ENCODE measurements at places on chromosomes 16 and 17.
A peak's percentile ranks its signal among the peaks of the same experiment; 100 is the strongest.

DNA sequence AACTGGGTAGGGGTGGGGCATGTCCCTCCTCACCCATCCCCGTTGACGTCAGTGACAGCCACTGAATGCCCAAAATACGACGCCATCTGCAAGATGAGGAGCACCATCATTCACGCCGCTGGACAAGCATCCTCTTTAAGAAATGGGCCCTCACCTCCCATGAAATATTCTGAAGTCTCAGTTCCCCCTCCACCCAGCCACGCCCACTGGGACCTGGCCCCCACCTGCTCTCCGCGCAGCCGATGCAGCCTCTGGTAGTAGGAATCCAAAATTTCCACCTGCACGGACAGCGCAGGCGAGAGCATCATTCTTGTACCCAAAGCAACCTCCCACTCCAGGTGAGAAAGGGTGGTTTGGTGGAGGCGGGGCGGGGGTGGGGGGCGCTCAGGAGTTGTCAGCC is 5.6 kb downstream of the ITGA2B start:
- no peak for DNase-seq

DNA sequence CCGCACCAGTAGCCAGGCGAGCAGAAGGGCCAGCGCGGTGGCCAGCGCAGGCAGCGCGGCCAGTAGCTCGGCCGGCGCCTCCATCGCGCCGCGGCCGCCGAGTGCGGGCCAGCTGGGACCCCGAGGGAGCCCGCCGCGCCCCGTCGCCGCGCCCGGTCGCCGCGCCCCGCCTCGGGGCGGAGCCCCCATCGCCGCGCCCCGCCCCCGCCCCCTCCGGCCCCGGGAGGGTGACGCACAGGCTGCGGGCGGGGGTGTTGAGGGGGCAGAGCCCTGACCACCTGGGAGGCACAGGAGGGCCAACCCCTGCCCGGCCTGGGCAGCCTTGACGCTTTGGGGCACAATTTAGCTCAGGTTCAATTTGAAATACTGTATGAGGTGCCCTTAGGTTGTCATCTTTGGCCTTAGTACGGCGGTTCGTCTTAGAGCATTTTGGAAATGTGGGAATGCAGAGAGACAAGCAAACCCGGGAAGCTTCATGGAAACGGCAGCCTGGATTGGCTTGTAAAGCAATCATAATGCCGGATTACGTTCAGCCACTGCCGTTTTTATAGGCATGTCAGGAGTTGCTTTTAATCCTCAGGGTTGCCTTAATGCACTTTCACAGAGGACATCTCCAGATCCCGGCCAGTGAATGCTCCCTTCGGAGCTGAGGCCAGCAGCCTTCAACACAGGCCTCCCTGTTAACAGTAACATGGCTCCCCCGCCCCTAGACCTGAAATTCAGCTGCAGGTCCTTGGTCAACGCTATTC is at the start of gene MXRA7:
Gene MXRA7 (minus strand): TSS at position 103 of the 749 bp plus-strand sequence. CDS start 19 bp downstream, at position 84.
- DNase-seq = peak; percentile 50

- DNase-seq = no peak
Observed at GRCh38 chr16:19898924-19899604, 14.4 kb upstream of the GPRC5B start.

- DNase-seq = no peak
Observed at GRCh38 chr16:48556913-48557351, 53.0 kb downstream of the N4BP1 start.

DNA sequence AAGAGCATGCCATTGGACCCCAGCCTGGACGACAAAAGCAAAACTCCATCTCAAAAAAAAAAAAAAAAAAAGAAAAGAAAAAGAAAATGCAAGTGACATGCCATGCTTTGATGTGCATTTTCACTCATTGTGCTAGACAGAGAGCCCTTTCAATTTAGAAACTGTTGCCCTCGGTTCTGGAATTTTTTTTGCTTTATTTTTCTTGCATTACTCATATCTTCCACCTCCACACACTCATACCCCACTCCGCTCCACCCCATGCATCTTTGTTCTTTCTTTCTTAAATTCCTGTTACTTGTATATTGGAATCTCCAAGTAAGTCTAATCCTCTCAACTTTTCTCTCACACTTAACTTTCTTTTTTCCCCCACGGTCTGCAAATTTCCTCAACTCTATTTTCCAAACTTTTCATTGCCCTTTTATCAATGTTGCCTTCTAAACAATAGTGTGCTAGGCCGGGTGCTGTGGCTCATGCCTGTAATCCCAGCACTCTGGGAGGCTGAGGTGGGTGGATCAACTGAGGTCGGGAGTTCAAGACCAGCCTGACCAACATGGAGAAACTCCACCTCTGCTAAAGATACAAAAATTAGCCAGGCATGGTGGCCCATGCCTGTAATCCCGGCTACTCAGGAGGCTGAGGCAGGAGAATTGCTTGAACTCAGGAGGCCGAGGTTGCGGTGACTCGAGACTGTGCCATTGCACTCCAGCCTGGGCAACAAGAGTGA is 16.8 kb upstream of the SUZ12 start:
- DNase-seq = no peak

DNA sequence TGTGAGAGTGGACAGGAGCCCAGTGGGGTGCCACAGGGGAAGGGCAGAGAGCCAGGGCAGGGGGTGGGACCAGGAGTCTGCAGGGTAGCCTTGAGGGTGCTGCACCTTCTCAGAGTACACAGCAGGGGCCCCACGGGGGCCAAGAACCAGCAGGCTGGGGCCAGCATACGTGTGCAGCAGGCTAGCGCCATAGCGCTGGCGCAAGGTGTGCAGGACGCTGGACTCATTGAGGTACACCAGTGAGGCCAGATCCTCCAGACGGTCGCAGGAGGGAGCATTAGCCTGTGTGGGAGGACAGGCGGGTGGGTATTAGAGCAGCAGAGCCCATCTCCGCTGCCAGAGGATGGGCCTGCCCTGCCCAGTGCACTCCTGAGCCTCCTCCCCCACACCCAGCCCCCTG is 58.8 kb downstream of the MYO18A start:
- no peak for DNase-seq

GRCh38 chr16:47299587-47299986 is 155.8 kb upstream of the NETO2 start:
- DNase-seq = no peak

DNA sequence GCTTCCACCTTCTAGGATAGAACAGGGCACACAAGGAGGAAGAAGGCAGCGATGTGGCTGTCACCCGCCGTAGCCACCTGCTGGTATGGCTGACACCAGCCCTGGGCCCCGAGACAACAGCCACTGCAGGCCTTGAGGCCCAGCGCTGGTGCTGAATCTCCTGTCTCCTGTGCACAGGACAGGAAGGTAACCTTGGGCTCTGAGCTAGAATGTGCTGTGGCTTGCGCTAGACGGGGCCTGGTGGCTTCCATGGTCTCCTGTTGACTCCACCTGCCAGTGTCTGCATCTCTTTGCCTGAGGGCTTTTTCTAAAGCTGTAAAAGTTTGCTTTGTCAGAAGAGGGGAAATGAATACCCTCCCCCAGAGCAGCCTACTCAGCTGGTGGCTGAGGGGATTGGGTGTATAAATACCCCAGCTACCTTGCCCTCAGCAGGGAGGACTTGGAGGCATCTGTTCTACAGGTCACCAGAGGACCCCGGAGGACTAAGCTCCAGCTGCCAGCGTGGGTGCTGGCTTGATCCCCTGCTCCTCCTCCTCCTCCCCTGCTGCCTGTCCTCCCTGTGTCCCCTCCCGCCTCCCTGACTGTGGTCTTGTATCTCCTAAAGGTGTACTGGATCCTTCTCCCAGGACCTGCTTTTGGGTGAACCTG is 76.1 kb upstream of the SDK2 start:
- DNase-seq = no peak

DNA sequence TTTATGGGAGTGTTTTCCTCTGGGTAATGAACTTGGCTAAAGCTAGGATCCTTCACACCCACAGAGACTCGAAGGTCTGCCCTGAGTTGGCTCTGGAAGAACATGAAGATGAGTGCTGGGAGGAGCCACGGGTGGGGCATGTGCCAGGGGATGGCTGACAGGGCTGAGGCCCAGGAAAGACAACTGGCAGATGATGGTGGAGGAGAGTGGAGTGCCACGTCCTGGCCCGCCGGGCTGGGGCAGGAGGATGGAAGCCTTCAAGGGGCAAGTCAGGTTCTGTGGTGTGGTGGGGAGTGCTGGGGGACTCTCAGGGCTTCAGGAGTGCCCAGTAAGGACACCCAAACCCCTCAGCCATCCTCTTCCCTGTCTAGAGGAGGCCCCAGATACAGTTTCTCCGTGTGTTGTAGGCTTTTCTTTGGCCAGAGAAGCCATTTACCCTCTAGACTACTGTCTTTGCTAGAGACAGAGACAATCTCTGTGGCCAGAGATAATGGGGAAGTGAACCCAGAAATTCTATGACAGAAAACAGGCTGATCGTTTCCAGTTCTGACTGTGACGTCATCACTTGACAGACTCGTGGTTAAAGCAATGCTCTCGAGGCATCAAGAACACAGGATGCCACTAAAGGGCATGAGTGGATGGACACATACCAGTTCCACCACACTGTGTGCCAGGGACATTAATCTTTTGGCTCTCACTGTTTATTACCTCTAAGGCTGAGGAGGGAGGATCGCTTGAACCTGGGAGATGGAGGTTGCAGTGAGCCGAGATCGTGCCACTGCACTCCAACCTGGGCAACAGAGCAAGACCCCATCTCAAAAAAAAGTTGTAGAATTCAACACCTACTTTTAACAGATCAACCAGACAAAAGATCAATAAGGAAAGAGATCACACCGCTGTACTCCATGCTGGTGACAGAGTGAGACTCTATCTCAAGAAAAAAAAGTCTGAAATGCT is 18.6 kb upstream of the SLC5A10 start:
- DNase-seq = no peak

DNA sequence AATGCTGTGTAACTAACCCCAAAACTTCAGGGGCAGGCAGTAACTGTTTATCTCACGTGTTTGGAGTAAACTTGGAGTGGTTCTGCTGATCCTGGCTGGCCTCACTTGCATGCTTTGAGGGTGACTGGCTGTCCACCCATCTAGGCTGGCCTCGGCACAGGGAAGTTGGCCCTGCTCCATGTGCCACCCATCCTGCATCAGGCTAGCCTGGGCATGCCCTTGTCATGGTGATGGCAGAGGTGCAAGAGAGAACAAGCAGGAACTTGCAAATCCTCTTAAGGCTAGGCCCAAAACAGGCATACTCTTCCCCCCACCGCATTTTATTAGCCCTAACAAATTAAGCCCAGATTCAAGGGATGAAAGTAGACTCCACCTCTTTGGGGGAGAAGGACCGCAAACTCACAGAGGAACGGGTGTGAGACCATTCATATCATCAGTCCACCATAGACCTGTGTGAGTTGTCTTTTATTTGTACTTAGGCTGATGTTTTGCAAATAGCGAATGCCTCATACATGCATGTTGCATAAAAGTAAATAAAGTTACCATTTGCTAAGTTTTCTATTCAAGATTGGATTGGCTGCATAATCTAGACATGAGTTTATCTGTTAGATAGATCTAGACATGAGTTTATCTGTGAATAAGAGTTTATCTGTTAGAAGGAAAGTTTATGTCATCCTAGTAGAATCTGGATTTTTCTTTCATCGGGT is 221.0 kb downstream of the CCDC182 start:
- DNase-seq = no peak

DNA sequence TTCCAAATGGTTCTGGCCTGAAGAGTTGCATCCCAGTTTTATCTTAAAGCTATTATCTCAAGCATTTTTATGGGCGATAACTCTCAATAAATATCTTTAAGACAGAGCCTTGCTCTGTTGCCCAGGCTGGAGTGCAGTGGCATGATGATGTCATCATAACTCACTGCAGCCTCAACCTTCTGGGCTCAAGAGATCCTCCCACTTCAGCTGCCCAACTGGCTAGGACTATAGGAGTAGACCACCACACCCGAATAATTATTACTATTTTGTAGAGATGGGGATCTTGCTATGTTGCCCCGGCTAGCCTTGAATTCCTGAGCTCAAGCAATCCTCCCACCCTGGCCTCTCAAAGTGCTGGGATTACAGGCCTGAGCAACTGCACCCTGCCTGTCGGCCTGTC is 26.1 kb upstream of the CYTH1 start:
- no peak for DNase-seq

DNA sequence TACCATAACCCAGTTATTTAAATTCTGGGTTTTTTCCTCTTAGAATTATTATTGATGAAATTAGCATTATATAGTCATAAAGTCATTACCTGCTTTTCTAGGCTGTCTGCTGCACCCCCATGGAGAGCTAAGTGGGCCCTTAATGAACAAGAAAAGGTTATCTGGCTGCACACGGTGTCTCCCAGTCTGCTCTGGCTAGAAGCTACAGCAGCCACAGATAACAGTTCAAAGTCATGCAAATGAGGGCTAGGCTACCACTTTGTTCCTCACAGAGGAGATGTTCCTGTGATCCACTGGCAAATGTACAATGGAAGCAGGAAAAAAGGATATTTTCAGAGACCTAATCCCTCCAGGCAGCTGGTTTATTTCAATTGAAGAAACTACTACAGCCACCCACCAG is 112.1 kb downstream of the SNX11 start:
- DNase-seq = no peak

GRCh38 chr16:8572919-8573724 is 17.2 kb downstream of the TMEM114 start:
- peak; percentile 8 for DNase-seq

- DNase-seq = no peak
Observed at GRCh38 chr16:80372341-80372740, 168.5 kb upstream of the DYNLRB2 start.
